ENCODE measurements at places on chromosomes 13 and 19. TPM values are rescaled to one million over a fixed set of nuclear protein-coding genes. Genes with fewer than 3 reads are reported as not detected.

DNA sequence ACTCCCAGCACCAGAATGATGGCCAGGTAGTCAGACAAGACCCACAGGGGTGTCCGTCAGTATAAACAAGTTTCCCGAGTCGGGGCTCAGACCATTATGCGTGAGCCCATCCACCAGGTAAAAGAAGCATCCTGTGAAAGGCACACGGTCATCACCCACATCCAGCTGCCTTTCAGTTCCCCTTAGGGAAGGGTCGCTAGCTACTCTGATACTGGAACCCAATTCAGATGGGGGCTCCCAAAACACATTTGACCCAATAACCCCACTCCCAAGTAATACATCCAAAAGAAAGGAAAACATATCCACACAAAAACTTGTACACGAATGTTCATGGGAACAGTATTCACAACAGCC is 66.8 kb downstream of the STK24 start:
- no peak for DNase-seq

Gene NLRP11
- total RNA-seq = 0.12 TPM

Gene MYH14
- 3.2 TPM for total RNA-seq

GRCh38 chr19:11324748-11325389 is 14.6 kb downstream of the RAB3D start:
- no peak for DNase-seq

DNA sequence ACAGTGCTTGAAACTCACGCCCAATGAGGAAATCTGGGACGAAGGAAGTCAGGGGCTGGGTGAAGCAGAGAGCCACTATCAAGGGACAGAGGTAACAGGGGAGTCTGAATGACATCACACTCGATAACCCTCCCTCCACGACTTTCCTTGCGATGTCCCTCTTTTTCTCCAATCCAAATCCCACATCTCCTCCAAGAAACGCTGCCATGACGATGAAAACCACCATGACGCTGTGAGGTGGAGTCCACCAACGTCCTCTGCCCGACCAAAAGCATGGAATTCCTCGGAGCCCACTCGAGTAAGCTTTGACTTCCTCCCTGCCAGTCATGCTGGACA is 967 bp downstream of the REXO1 start:
- DNase-seq = no peak

GRCh38 chr19:14006766-14007562 is 844 bp upstream of the RFX1 start:
- no peak for DNase-seq

GRCh38 chr13:28659621-28659970 is 666 bp downstream of the POMP start:
- no peak for DNase-seq

DNA sequence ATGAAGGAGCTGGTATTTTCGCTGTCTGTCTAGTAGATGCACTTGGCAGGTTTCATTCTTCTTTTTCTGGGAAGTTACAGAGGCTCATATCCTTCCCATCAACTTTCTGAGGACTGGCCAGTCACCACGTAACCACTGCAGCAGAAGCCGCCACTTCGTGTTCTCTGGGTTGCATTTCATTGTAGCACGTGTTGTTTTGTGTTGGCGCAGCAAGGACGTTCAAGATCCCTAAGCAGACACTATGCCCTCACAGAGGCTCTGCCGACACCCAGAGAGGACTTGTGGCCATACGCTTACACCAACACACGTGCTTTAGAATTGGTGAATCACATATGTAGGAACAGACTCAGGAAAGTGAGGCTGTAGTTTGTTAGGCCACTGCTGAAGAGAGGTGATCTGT is 42.2 kb upstream of the TEX29 start:
- DNase-seq = no peak

DNA sequence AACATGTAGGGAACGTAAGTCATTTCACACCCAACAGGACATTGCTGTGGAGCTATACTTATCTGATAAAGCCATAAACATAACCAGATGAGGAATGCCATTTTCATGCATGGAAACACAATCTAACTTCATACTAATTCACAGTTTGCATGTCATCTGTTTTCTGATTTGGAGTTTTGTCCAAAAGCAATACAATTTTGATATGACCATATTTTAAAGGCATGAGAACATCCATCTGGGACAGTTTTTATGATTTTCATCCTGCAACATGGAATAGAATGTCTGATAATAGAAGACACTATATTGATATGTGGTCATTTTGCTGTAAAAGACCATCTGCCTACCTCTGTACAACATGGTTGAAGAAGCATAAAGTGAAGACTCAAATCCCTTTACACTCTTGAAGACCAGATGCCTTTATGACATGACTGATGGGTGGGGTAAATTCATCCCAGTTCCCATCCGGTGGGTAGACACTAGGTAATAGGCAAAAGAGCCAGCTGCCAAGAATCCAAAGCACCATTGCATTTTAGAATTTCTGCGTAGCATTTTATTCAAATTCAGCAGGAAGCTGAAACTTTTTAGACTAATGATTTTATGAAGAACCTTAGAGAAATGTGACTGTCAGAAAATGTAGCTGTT is 309.8 kb downstream of the LMO7 start:
- no peak for DNase-seq

Gene ICAM4
- total RNA-seq = 0.60 TPM

Gene SPRY2
- 23.6 TPM for total RNA-seq

Gene PTPRS
- 176 TPM for total RNA-seq

Gene TEAD2
- 47.3 TPM for total RNA-seq

Gene NDUFA7
- 38.5 TPM for total RNA-seq

Gene C2CD4C
- total RNA-seq = 0.30 TPM

Data from ovary (tissue), 10 donors.